Suppressor macrophage (primary cell): ENCODE measurements at places on chromosomes 4 and X.
A peak's percentile ranks its signal among the peaks of the same experiment; 100 is the strongest.

GRCh38 chr4:76605099-76605563, 170.1 kb downstream of the SHROOM3 start:
- no peak for DNase-seq

GRCh38 chr4:125321709-125322365, 7.1 kb downstream of the FAT4 start:
- DNase-seq, result no peak

GRCh38 chrX:133850399-133850798, 135.0 kb downstream of the GPC3 start:
- DNase-seq, result no peak

GRCh38 chrX:139725720-139726119, 17.8 kb upstream of the MCF2 start:
- DNase-seq, result no peak

DNA sequence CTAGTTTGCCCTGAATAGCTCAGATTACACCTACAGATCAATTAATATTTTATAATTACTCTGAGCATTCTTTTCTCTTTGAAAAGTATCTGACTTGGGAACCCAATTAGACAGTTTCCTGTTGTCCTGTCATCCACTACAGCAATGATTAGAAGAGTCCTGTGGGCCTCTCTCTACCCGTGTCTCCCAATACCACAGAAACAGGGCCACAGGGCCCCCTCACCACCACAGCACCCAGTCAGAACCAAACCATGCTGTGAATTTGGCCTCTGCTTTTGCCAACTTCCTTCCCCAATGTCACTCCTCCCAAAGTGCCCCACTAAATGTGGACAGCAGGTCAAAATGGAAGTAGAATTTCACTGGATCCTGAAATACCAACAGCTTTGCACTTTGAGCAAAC, 10.3 kb downstream of the USP46 start:
- no peak for DNase-seq

- DNase-seq, result no peak
Measured at GRCh38 chr4:47543331-47543730, 58.3 kb downstream of the ATP10D start.

GRCh38 chrX:101676571-101676970, 16.9 kb upstream of the ARMCX2 start:
- DNase-seq, result no peak

GRCh38 chr4:155497306-155497705, 120.5 kb upstream of the MAP9 start:
- DNase-seq, result no peak

DNA sequence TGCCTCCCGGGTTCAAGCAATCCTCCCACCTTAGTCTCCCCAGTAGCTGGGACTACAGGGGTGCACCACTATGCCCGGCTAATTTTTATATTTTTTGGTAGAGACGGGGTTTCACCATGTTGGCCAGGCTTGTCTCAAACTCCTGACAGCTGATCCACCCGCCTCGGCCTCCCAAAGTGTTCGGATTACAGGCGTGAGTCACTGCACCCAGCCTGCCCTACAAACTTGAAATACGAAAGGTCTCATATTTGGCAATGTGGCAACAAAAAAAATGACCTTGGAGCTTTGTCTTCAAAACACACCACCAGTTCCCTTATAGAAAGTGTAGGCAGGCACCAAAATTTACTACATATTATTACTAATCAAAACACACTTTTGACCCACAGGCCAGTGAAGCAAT, 22.9 kb upstream of the PTCHD1 start:
- no peak for DNase-seq

DNA sequence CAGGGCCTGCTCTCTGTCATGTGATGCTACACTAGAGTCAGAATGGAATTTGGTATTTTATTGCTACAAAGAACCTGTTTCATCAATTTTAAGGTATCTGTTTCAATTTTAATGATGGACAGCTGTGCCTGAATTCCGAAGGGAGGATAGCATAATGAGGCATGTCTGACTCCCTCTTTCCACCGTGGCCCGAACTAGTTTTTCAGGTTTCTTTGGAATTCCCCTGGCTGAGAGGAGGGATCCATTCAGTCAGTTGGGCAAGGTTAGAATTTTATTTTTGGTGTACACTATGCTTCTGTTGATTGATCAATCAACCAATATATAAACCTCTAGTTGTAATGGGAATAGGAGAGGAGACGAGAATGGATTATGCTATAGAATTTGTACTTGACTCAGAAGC, 761.8 kb downstream of the FAM133A start:
- no peak for DNase-seq

- DNase-seq, result no peak
Measured at GRCh38 chr4:143437937-143438336, 75.6 kb upstream of the SMARCA5 start.

- DNase-seq, result no peak
Measured at GRCh38 chr4:88878642-88879041, 178.3 kb downstream of the FAM13A start.

GRCh38 chr4:107212565-107212964, 176.5 kb upstream of the DKK2 start:
- no peak for DNase-seq

GRCh38 chr4:147477439-147477838, 3.5 kb upstream of the EDNRA start:
- DNase-seq, result no peak

DNA sequence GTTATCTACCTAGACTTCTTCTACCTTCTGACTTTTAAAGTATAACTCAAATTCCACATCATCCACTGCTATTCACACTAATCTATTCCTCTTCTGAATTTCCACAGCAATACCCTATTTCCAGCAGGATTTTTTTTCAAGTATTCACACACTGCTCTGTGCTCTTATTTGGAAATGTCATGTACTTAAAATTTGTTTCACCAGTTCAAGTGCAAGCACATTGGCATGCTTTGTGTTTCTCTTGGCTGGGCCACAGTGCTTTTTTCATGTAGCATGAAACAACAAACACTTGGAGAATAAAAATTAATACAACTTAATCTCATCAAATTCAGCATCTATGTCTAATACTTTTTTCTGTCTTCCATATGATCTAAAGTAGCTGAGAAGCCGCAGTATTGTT, 161.8 kb upstream of the PCDH18 start:
- no peak for DNase-seq

DNA sequence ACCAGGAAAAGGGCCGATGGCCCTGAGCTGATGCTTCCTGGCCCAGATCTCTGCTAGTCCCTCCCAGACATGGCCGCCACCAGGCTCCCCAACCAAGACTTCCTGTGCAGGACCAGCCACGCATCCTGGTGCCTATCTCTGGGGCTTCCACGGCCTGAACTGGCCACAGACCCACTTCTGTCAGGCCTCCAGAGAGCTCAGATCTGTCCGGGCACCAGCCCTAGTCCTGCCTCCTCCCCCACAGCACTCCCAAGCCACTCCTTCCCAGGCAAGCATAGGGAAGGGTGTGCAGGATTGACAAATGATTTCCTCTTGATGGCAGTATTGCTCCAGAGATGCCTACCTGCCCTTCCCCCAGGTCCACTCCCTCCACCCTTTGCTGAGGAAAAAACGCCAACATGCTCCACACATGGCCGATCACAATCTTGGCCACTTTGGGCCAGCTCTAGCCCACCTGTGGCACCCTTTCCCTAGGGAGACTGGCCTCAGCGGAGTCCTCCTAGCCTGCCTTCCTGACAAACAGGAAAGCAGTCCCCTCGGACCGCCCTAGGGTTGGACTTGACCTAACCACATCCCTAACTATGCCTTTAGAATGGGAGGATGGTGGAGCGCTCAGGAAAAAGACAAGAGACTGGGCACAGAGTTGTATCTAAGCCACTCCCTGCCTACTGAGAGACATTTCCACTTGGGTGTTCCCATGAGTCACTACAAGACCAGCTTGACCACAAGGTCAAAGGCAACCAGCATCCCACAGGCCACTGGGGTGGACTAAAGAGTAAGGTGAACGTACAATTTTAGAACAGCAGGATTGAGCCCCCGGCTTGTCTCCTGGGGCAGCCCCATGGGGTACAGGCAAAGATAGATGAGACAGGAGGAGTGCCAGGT, 277.5 kb upstream of the AGTR2 start:
- no peak for DNase-seq

DNA sequence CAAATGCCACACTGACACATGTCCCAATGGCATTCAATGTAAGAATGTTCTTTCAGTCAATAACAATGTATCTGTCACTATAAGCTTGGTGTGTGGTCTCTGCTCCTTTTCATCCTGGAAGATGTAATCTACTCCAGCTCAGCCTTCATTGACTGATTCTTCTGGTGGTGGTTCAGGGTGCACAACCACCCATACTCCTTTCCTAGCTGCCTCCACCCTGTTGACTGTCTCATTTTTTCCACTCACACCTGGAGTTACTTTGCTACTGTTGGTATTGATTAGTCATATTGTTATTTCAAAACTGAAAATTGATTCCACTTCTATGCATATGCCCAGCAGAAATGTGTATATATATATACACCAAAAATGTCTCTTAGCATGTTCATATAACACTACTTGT, 140.5 kb downstream of the ASB9 start:
- DNase-seq, result no peak

GRCh38 chrX:106246511-106246910, 78.4 kb downstream of the PWWP3B start:
- no peak for DNase-seq

- no peak for DNase-seq
Measured at GRCh38 chr4:51890760-51891159, 47.8 kb downstream of the DCUN1D4 start.

DNA sequence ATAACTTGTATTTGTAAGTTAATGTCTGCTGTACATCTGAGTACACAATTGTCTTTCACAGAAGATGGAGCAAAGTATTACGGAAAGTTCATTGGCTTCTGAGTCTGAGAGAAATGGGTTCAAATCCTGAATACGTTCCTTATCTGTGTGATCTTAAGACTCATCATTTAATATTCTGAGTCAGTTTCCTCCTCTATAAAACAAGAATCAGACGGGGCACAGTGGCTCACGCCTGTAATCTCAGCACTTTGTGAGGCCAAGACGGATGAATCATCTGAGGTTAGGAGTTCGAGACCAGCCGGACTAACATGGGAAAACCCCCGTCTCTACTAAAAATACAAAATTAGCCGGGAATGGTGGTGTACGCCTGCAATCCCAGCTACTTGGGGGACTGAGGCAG, 57.8 kb downstream of the APBB2 start:
- no peak for DNase-seq

- DNase-seq, result no peak
Measured at GRCh38 chr4:165476214-165477098, 97.6 kb downstream of the CPE start.

DNA sequence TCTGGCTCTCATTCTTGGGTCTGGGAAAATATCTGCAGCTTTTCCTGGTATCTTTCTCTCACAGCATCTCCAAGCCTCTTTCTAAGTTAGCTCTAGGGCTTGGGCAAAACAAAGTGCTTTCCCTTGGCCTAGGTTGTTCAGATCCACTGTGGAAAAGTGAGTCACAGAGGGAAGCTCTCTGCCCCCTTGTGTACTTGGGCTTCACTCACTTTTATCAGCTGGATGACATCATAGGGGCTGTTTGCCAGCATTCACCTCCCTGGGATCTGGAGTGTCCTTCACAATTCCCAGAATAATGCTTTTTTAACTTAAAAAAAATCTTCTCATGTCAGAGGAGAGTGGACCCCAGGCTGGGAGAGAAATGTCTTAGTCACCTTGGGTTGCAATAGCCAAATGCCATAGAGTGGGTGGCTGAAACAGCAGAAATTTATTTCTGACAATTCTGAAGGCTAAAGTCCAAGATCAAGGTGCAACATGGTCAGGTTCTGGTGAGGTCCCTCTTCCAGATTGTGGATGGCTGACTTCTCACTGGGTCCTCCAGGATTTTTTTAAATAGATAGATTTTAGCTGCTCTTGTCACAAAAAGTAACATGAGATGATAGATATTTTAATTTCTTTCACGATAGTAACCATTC, 247.8 kb downstream of the SH2D1A start:
- no peak for DNase-seq

- DNase-seq, result no peak
Measured at GRCh38 chrX:24380262-24381187, 20.1 kb downstream of the SUPT20HL1 start.

DNA sequence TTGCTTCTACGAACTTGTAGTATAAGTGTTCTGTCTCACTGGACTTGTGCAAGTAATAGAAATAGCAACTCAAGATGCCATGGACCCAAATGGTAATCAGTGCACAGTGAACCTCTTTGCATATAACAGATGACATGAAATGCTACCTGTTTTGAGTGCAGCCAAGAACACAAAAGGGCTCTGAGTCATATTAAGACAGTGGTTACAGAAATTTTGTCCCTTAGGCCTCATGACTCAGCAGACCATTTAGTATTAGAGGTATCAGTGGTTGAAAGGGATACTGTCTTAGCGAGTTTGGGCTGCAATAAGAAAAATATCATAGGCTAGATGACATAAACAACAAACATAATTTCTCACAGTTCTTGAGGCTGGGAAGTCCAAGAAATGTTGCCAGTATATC, 502.9 kb upstream of the PCDH10 start:
- no peak for DNase-seq

- DNase-seq, result no peak
Measured at GRCh38 chr4:107467461-107467860, 252.6 kb downstream of the PAPSS1 start.

GRCh38 chr4:85697854-85698253, 222.9 kb downstream of the ARHGAP24 start:
- DNase-seq, result peak; percentile 61

- DNase-seq, result no peak
Measured at GRCh38 chrX:50913520-50913919, 3.0 kb downstream of the BMP15 start.

DNA sequence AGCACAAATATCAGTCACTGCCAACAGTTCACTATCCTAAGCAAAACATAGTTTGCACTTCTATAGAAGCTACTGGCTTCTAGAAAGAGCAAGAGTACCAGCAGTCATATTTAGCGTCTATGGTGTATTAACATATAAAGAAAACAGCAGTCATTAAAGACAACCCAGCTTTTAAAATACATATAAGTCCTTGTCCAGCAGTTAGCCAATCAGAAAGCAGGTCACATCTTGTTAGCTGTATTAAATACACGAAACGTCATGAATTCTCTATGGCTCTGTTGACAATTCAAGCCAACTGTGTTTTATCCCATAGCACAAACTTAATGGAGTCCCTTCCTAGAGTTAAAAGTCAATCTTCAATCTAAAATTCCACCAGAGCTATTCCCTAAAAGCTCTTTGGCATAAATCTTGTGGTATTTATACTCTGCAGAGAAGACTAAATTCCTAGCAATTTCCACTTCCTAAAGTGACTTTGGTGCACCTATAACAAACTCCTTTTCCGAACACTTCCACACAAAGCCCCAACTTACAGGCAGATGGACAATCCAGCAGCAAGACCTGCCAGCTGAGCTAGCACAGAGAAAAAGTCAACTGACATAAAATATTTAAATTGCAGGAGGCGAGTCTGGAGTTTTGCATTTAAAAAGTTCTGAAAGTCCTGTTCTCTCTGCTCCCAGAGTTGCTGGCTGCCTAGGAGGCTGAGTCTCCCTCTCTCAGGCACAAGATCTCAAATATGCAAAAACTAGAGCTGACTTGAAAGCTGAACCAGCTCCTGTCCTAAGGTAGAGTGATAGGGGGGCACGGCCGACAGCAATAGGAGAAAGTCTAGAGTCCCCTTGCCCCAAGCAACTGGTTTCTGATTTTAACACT, 1.3 kb downstream of the LDB2 start:
- DNase-seq, result no peak

GRCh38 chr4:118076958-118077766, 42.9 kb downstream of the NDST3 start:
- peak; percentile 41 for DNase-seq
